Stimulated activated CD4-positive, alpha-beta T cell treated with anti-CD3 and anti-CD28 coated beads, Interleukin-1b, Interleukin-23, amount 100 ng/mL, for 1 hour (primary cell): ENCODE measurements at places on chromosomes 11 and 22.

- DNase-seq = no peak
Observed at GRCh38 chr11:291281-292210, 2.6 kb downstream of the PGGHG start.

GRCh38 chr22:32815943-32816342 lies 14.4 kb downstream of the TIMP3 start:
- DNase-seq = no peak

GRCh38 chr22:44358709-44359440 lies 46.1 kb upstream of the SHISAL1 start:
- DNase-seq = no peak

GRCh38 chr11:12007230-12007593 lies 1.2 kb downstream of the DKK3 start:
- DNase-seq = no peak

GRCh38 chr11:104522123-104522522 lies 358.2 kb upstream of the PDGFD start:
- no peak for DNase-seq

DNA sequence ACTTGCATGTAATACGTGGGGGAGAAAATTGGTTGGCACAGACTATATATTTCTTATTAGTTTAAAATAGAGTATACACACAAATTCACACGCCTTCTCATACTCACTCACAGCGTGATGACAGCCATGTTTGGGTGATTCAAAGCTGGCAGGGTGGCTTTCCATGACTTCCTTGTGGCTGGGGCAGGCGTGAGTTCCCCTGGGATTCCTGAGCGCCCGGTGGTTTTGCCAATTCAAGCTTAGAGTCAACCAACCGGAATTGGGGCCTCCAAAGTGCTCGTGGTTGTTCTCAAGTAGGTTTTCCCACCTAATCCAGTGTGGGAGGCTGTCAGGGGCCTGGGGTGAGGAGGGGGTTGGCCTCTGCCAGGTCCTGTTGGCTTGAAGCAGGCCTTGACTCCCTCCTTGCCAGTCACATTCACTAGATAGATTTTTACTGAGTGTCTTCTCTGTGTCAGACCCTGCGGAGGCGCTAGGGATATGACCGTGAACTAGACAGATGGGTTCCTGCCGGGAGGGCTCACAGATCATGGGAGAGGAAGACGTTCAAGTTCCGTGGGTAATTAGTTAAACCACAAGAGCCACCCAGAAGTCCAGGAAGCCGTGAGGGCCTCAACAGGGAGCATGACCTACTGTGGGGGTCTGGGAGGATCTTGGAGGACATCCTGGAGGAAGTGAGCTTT lies 11.5 kb downstream of the PKNOX2 start:
- DNase-seq = no peak

DNA sequence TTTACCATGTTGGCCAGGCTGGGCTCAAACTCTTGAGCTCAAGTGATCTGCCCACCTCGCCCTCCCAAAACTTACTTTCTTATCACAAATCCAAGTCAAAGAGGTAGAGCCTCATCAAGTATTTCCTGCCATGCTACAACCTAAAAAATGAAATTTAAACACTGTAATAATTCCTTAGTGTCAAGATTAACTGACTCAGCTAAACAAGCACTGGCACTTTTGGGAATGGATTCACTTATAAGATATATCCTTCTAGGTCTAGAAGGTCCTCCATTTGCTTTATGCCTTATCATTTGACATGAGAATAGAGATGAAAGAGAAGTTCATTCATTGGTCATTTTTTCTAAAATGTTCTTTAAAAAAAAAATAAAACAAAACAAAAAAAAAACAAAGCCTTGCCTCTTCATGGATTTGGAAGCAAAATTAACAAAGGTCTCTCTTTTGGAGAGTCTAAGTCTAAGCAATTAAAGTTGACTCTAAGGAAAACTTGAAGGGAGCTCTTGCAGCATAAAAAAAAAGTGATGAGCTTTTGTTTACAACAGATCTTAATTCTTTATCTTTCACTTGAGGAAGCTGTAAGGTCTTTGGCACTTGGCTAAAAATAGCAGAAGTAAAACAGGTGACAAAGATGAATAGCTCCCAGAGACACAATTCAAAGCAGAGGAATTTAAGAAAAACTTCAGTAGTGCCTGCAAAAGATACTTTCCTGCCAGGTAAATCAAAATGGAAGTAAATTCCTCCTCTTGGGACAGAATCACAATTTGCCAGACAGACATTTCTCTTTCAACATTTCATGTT lies 50.3 kb downstream of the CADM1 start:
- DNase-seq = no peak

DNA sequence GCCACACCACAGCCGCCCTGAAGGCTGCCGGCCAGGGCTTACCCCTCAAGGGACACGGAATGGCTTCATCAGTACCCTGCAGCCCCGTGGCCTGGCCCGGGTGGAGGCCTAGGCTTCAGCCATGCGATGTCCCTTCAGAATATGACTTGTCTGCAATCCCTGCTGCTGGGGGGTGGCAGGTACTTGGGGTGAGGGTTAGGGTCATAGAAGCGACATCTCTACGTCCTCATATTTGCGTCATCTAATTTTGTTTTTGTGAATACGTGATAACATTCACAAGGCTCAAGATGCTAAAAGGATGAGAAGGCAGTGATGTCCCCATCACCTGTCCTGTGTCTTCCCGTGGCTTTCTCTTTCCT lies 6.4 kb downstream of the CCND1 start:
- no peak for DNase-seq
